Suppressor macrophage (primary cell): ENCODE measurements at places on chromosomes 5 and 9.

DNA sequence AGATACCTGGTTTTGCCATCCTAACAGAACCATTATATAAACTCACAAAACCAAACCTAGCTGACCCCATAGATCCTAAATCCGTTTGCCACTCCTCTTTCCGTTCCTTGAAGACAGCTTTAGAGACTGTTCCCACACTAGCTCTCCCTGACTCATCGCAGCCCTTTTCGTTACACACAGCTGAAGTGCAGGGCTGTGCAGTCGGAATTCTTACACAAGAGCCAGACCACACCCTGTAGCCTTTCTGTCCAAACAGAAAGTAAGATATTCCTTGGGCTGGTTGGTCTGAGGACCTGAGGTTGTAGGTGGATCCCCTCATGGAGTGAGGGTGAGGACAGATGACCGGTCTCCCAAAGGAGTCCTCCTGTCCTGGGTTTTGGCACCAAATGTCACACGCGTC lies 56.7 kb upstream of the NAA35 start:
- DNase-seq: no peak

- no peak for DNase-seq
Measured at GRCh38 chr5:111385970-111386831, 126.1 kb downstream of the STARD4 start.

GRCh38 chr5:39473156-39473775 lies 48.5 kb upstream of the DAB2 start:
- no peak for DNase-seq

DNA sequence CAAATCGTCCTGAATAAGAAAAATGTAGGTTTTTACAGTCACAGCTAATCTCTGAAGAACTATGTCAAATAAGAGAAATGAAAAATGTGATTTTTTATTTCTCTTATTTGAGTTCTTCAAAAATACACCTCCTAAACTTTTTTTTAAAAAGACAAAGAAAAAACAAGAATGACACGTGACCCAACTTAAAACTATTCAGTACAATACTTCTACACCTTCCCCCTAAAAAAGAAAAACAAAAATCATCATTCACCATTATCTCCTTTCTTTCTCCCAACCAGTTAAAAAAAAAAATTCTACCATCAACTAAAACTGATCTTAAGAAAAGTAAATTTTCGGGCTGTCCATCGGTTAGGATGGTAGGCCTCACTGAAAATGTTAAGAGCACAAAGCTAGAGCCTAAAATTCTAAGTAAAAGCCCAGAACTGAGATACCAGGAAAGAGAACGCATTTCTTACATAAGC lies 2.1 kb downstream of the RNF145 start:
- no peak for DNase-seq

DNA sequence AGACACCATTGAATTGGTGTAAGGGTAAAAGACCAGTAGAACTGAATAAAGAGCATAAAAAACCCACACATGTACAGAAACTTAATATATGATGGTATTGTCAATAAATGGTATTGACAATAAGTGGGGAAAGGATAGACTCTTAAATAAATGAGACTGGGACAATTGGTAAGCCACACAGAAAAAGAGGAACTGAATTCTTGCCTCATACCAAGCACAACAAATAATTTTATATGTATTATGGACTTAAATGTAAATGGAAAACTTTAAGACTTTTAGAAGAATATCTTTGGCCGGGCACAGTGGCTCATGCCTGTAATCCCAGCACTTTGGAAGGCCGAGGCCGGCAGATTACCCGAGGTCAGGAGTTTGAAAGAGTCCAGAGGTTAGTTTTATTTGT lies 37.9 kb upstream of the PPP2CA start:
- DNase-seq: no peak

- no peak for DNase-seq
Measured at GRCh38 chr5:125249400-125249799, 503.0 kb upstream of the ZNF608 start.

DNA sequence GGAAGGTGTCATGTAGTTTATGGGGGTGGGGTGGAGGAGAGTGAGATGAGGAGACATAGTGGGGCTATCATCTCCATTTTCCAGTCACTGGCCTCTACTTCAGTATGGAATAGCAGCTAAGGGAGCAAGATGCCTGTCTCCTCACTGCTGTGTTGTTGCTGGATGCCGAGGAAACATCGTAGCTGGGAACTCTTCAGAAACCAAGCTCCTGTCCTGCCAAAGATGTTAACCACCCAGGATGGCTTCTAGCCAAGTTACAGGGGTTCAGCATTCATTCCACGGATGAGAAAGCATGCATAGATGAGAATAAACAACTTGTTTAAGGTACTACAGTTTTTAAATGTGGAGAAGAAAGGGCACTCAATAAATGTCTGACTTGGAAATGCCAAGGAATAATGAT lies 226.5 kb downstream of the ASTN2 start:
- no peak for DNase-seq

DNA sequence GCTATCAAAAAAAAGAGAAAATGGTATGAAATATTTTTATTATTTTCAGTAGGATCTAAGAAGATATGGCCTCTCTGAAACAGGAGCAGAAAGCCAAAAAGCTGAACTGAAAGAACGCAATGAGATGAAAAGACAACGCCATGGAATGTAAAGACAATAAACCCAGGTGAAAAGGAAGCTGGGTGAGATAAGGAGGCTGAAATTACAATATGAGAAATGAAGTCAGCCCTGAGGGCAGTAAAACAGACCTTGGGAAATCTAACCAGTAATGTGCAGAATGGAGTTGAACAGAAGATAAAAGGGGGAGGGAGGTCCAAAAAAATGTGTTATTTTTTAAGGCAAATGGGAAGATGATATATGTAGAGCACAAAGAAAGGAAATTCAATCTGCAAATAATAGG lies 265.3 kb downstream of the ENC1 start:
- no peak for DNase-seq

DNA sequence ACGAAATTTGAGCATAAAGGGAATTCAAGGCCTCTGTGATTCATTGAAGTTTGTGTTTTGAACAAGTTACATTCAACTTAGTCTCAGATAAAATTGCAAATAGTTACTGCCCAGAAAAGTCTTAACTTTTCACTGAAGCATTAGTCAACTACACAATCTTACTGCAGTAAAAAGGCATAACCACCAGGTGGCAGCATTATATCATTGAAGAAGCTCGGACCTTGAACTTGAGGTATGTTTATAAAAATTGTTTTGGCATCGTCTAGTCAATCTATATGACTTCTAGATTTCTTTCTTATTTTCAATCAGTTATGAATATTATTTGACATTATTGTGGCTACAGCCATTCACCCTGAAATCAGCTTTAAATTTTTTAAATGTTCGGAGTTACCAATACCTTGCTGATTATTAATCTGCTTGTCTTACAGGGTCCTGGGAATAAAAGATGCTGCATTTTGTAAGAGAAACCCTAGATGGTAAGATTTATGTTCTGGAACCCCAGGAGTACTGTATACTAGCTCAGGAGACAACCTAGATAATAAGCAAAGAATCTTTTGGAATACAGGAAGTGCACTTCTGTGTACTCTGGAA lies 83.9 kb upstream of the GRAMD2B start:
- peak; percentile 69 for DNase-seq
